ENCODE measurements at places on chromosomes 2 and 18. TPM values are rescaled to one million over a fixed set of nuclear protein-coding genes. Genes with fewer than 3 reads are reported as not detected.

The WNT6 gene
- not detected for total RNA-seq

The STARD6 gene
- not detected for total RNA-seq

The PTH2R gene
- total RNA-seq = not detected

The FSIP2 gene
- total RNA-seq = 3.3 TPM

The HAT1 gene
- 42.8 TPM for total RNA-seq

The RND3 gene
- 101 TPM for total RNA-seq

The GAL3ST2 gene
- 0.45 TPM for total RNA-seq

The SULT6B1 gene
- not detected for total RNA-seq

The RPRM gene
- total RNA-seq = 7.0 TPM

The FABP1 gene
- 1.1 TPM for total RNA-seq

The PLEK gene
- total RNA-seq = 2.7 TPM

The UGT1A9 gene
- not detected for total RNA-seq

The OTOS gene
- total RNA-seq = 1.4 TPM

The SPP2 gene
- total RNA-seq = not detected

The TUBA3D gene
- total RNA-seq = not detected

The ST8SIA5 gene
- 9.4 TPM for total RNA-seq

The TNFAIP6 gene
- total RNA-seq = 0.27 TPM

The INPP5D gene
- 4.9 TPM for total RNA-seq

The TTN gene
- total RNA-seq = 4.3 TPM

The ZSCAN30 gene
- 27.8 TPM for total RNA-seq

The PNO1 gene
- total RNA-seq = 8.4 TPM

The SLC23A3 gene
- total RNA-seq = 1.3 TPM

The ERMN gene
- total RNA-seq = 0.27 TPM

The SALL3 gene
- 5.9 TPM for total RNA-seq

The HRH4 gene
- total RNA-seq = 0.18 TPM

The DNAJC10 gene
- total RNA-seq = 51.6 TPM

The DSC2 gene
- total RNA-seq = 7.2 TPM

The DNAH7 gene
- total RNA-seq = 12.1 TPM

The KIAA2012 gene
- total RNA-seq = 1.00 TPM

The DAW1 gene
- total RNA-seq = 2.8 TPM

The ZNF892 gene
- 30.4 TPM for total RNA-seq

The DSC1 gene
- total RNA-seq = not detected

The TFPI gene
- 40.3 TPM for total RNA-seq

The RALB gene
- total RNA-seq = 24.0 TPM

The CFAP65 gene
- total RNA-seq = 1.00 TPM

The PLEKHA3 gene
- 15.2 TPM for total RNA-seq

The ELP2 gene
- 134 TPM for total RNA-seq

The KCNF1 gene
- total RNA-seq = 5.6 TPM

The DPP4 gene
- 1.2 TPM for total RNA-seq

The TUBB8B gene
- not detected for total RNA-seq

The PPP3R1 gene
- total RNA-seq = 49.3 TPM

The KCNG2 gene
- 2.1 TPM for total RNA-seq

The GRHL1 gene
- 17.2 TPM for total RNA-seq

The COL3A1 gene
- 303 TPM for total RNA-seq

The RNF125 gene
- 2.5 TPM for total RNA-seq

The UNC50 gene
- total RNA-seq = 29.1 TPM

The AGXT gene
- total RNA-seq = not detected

The COL4A3 gene
- total RNA-seq = 5.4 TPM

The BARD1 gene
- total RNA-seq = 37.7 TPM

The EPC2 gene
- 77.9 TPM for total RNA-seq

The RTP5 gene
- total RNA-seq = 1.3 TPM

The OR6B2 gene
- total RNA-seq = not detected

Measured in cerebellum (tissue), 4 donors.